ENCODE measurements at places on chromosomes 5 and 9.

GRCh38 chr5:151222790-151223446 is 974 bp downstream of the CCDC69 start:
- peak; percentile 59 for DNase-seq

DNA sequence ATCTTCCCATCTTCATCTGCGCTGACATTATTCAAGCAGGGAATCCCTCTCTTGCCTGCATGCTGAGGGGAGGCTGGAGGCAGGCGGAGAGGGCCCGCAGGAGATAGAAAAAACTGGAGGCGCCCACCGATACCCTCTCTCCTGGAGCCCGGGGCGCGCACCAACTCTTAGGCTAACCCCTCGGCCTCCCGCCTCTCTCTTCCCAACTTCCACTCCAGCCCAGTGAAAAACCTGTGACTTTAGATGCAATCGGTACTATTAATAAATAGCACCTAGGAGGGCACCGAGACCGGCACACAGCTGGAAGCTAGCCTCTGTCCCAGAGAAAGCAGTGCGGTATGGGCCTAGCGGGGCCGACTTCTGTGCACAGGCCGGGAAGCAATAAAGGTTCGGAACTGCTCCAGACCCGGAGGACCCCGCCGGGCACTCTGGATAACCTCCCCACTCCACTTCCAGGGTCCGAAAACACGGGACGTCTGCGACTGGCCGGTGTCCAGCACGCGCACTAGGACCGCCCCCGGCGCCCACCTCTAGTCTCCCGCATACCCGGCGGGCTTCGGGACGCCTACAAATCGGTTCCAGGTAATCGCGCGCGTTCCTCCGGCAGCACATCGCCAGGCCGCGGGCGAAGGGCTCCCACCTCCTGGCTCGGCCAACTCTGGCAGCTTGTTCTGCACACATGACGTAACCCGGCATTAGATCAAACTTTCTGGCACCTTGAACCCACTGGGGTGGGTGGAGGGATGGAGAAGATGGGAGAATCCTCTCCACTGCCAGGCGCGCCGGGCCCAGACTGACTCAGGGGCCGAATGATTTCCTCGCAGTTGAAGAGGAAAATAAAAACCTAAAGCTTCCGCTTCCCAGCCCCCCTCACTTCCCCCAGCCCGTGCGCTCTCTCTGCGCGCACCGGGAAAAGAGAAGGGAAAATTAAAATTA is 1.4 kb downstream of the EFNA5 start:
- peak; percentile 4 for DNase-seq

DNA sequence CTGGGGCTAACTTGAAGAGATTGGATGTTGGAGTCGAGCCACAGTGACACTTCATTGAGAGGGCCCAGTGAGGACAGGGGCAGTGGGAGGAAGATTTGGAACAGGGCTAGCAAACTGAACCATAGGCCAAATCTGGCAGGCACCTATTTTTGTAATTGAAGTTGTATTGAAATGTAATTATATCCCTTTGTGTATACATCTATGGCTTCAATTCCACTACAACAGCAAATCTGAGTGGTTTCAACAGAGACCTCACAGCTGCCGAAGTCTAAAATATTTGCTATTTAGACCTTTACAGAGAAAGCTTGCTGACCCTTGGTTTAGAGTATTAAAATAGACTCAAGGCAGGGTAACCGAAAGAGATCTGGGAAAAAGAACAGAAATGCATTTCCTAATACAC is 4.7 kb upstream of the TNFSF8 start:
- DNase-seq: no peak

- no peak for DNase-seq
Measured at GRCh38 chr9:79551994-79552393, 19.8 kb upstream of the TLE4 start.

DNA sequence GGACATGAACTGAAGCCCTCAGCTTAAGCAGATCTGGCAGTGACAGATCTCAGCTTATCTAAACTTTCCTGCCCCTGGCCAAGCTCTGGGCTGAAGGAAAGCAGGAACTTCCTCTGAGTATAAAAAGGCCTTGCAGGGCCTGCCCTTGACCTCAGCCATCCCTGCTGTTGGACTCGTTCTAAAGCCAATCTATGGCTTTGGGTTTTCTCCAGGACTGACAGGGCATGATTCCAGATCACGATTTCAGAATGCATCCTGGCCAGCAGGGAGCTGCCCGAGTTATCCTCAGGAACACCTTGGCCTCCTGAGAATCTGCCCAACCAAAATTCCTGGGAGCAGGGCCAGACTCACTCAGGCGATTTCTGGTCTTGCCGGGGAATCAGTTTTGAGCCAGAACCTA is 502.7 kb downstream of the TLE4 start:
- no peak for DNase-seq

- no peak for DNase-seq
Measured at GRCh38 chr9:137657606-137658005, 38.8 kb downstream of the EHMT1 start.

DNA sequence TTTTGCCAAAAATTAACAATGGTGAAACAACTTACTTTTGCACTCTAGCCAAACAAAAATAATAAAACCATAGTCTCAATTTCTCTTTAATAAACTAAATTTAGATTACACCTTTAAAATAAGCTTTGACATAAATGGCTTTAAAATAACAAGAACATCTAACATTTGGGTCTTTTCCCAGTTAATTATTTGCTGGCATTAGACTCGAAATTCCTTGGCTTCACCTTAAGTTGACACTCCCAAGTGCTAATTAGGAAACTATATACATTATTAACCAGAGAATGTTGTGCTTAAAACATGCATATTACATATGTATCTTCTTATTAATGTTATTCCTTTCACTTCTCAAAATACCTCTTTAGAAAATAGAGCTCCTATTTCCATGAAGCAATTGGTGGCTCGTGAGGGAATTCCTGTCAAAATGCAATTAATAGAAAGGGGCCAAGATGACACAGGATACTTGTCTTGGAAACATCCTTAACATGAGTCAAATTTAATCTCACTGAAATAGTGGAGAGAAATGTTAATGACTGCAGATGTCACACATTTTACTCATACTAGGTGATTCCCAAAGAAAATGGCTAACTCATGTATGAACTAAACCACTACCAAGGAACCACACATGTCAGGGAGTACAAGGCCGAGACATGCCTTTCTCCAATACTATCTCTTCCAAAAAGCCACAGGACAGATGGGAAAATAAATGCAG is 932.9 kb upstream of the DMAC1 start:
- DNase-seq: no peak

- no peak for DNase-seq
Measured at GRCh38 chr5:52774005-52774410, 13.7 kb upstream of the ITGA1 start.

GRCh38 chr9:15155323-15155722 is 151.7 kb downstream of the TTC39B start:
- DNase-seq: no peak

DNA sequence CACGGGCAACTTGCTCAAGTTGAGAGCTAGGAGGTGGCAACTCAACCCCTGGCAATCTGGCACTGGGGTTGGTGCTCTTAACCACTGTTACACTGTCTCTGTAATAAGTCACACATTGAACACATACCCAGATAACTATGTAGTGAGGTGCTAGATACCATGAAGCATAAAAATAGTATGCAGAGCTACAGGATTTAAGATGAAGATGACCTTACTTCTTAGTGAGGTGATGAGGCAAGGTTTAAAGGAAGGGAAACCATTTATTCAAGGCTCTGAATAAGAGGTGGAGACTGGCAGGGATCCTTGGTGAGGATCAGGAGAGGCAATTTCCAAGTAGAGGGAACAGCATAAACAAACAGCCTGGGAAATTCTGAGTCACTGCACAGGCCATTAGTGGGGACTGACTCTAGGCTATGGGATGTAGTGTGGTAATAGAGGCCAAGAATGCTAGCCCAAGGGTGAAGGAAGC is 67.6 kb upstream of the NR3C1 start:
- no peak for DNase-seq

DNA sequence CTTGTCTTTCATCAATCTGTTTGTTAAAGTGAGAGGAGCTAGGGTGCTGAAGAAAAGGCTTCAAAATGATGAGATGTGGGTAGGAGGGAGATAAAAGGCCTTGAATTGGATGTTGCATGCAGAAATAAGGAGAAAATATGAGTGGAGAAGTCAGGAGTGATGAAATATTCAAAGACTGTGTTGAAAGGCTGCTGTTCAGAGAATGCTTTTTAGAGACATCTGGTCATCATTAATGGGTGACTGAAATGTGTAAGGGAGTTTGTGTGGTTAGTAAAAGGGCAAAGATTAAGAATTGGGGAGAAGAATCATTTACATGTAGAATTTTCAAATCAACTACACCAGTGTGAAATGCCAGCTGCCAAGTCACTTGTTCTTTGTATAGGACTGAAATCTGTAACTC is 383.9 kb downstream of the MAT2B start:
- DNase-seq: no peak

DNA sequence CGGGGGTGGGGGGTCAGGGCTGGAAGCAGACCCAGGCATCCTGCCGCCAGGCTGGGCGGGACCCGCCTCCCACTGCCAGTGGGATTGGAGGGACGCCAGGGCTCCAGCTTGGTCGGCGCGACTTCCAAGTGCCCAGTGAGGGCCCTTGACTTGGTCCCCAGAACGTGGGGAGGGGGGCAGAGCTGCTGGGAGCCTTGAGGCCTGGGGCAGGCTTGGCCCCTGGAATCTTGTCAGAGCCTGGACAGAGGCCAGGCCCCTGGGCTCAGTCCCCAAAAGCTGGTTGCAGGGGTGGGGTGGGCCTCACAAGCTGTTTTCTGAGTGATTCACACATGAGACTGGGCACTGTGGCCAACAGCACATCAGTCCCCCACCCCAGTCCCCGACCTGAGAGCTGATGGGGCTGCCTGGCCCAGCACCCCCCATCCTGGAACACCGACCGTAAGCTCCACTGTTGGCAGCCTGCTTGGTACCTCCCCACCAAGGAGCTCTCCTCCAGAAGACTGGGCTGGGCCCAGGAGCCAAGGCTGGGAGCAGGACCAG is 526 bp downstream of the CLIC3 start:
- DNase-seq: no peak

GRCh38 chr9:130833031-130833990 is 1.7 kb upstream of the ABL1 start:
- no peak for DNase-seq

DNA sequence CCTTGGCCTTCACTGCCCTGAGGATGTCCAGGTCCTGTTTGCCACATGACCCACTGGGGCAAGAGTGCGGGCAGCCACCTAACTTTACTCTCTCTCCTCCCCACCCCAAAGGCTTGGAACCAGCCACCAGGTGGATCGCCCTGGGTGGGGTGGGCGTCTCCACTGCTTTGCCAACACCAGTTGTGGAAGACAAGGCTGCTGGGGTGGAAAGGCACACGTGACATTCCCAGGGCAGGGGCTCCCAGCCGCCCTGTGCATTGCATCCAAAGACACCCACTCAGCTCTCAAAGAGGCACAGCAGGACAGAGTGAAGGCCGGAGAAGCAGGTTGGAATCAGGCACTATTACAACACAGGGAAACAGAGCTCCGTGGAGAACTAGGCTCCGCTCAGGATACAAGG is 162.2 kb downstream of the OLFM1 start:
- DNase-seq: no peak

DNA sequence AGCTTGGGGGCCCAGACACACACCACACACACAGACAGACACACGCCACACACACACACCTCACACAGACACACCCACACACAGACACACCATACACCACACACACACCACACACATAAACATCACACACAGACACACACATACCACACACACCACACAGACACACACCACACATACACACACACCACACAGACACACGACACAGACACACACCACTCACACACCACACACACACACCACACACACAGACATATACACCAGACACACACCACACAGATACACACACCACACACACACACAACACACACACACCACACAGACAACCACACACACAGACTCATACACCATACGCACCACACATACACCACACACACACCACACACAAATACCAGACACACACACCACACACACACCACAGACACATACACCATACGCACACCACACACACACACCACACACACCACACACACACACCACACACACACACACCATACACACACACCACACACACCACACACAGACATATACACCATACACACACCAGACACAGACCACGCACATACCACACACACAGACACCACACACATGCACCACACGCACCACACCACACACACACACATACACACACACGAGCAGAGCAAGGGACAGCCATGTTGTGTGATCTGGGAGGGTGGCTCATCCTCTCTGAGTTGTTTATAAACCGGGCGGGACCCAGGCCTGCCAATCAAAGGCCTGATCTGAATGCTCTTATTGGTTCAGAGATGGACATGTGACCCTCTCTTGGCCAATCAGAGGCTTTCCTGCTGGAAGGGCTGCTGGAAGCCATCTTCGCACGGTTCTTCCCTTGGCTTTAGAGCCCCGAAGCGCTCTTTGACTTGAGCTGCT is 148.3 kb downstream of the GAPVD1 start:
- DNase-seq: peak; percentile 74

- no peak for DNase-seq
Measured at GRCh38 chr9:38229504-38230155, 160.6 kb upstream of the SHB start.

- peak; percentile 83 for DNase-seq
Measured at GRCh38 chr9:126398403-126399058, 71.9 kb downstream of the MVB12B start.

GRCh38 chr5:78738104-78738503 is 89.5 kb upstream of the LHFPL2 start:
- no peak for DNase-seq

DNA sequence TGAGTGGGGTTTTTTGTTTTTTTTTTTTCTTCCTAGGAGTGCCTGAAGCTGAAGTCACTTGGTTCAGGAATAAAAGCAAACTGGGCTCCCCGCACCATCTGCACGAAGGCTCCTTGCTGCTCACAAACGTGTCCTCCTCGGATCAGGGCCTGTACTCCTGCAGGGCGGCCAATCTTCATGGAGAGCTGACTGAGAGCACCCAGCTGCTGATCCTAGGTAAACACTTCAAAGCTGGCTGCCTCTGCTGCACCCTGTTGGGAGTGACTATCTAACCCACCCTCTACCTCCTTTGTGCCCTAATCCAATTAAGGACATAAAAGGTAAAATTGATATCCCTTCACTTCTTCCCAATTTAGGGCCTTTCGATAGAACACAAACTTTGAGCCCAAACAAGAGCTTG is 206.8 kb downstream of the SAXO1 start:
- no peak for DNase-seq

DNA sequence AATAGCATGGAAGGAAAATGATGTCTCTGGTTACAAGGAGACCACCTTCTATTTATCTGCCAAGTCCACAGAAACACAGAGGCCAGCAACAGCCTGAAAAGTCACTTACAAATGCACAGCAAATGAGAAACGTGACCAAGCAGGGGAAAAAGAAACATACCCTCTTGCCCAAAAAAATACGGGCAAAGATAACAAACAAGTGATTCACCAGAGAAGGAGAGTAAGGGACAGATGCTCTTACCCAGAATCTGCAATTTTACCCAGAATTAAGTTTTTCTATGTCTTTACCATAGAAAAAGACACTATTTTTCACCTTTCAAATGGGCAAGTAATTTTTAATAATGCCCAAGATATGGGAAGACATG is 28.1 kb downstream of the CAMSAP1 start:
- no peak for DNase-seq

- no peak for DNase-seq
Measured at GRCh38 chr5:167271081-167271480, 1020.4 kb upstream of the WWC1 start.
